ENCODE measurements at places on chromosomes 11 and 22.

GRCh38 chr11:73995247-73995646 is 12.6 kb upstream of the UCP2 start:
- no peak for DNase-seq

- DNase-seq = no peak
Observed at GRCh38 chr11:44535191-44535980, 30.1 kb upstream of the CD82 start.

- no peak for DNase-seq
Observed at GRCh38 chr11:75814363-75814676, 690 bp upstream of the UVRAG start.

DNA sequence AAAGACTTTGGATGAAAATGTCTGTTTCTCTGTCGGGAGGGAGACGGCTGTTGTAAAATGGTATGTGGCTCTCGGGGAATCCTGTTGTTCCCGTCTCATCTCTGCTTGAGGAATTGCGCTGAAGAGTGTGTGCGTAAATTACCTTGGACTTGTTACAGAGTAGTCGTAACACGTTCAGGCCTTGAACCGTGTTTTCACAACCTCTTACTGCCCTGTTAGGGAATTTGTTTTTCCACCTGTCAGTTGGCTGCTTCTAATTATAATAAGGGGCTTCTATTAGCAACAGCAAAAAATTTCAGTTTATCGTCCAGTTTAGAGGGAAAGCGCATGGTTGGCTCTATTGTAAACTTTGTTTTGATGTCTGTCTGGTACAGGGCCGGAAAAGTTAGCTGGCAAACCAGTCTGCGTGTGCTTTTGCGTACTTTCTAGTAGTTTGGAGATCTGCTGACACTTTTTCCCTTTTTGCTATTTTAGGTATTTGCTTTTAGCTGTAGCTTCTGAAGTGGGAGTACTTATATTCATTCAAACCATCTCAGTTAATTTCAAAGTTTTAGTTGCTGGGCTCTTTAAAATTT is 1.5 kb downstream of the HIPK3 start:
- peak; percentile 70 for DNase-seq

DNA sequence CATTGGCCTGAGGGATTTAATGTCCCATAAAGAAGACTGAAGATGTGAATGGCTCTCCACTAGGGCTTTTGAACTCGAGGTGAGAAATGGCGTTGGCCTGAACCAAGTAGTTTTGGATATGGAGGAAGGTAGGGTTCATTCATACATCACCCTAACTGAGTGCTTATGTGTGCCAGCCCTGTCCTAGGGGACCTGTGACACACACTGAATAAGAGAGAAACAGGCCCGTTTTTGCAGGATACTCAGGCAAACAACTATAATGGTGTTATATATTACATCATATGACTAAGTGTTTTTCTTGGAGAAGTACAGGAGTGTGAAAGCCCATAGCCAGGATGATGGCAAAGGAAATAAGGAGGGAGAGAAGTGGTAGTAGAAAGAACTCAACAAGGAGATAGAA is 368.1 kb downstream of the TMEM135 start:
- no peak for DNase-seq

DNA sequence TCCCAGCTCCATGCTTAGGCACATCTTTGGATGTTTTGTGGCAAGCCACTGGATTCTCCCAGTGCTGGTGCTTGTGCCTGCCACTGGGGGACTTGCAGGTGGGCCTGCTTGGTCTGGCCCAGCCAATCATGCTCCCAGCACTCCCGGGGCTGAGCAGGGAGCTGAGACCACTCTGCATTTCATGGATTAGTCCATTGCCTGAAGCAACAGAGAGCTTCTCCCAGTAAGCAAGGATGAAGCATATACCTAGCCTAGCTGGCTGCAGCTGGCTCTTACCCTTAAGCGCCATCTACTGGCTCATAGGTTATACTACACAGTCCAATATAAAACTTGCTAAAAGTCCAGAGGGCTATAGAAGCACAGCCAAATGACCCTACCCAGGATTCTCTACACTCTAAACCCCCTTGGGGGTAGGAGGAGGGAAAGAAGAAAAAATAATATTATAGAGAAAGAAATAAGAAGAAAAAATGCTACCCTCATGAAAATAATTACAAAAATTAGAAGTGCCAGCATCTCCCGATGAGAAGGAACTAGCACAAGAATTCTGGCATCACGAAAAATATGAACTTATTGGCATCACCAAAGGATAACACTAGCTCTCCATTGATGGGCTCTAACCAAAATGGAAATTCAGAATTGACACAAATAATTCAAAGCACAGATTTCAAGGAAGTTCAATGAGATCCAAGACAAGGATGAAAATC is 275.3 kb downstream of the C11orf87 start:
- DNase-seq = peak; percentile 51

GRCh38 chr11:89065066-89065465 is 716 bp downstream of the GRM5 start:
- no peak for DNase-seq

DNA sequence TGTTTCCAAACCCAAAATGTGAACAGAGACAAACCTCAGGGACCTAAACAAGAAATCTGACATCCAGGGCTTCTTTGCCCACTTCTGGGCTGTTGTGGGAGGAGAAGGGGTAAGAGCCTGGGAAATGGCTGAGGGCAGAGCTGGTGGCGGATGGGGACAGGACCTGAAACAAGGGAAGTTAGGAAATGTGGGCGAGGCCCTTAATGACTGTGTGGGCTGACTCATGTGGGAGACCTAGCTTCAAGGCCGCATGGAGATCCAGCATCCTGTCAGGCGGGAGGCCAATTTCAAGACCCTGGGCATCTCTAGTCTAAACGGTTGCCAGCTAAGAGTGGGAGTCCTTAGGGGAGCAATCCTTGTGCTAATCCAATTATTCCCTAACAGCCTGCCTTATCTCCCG is 2.1 kb upstream of the OAF start:
- DNase-seq = peak; percentile 79

Measured in fibroblast of lung (primary cell).